ENCODE measurements at places on chromosomes 7 and 10.

GRCh38 chr7:4191046-4191445 is 491.0 kb upstream of the FOXK1 start:
- DNase-seq: no peak

DNA sequence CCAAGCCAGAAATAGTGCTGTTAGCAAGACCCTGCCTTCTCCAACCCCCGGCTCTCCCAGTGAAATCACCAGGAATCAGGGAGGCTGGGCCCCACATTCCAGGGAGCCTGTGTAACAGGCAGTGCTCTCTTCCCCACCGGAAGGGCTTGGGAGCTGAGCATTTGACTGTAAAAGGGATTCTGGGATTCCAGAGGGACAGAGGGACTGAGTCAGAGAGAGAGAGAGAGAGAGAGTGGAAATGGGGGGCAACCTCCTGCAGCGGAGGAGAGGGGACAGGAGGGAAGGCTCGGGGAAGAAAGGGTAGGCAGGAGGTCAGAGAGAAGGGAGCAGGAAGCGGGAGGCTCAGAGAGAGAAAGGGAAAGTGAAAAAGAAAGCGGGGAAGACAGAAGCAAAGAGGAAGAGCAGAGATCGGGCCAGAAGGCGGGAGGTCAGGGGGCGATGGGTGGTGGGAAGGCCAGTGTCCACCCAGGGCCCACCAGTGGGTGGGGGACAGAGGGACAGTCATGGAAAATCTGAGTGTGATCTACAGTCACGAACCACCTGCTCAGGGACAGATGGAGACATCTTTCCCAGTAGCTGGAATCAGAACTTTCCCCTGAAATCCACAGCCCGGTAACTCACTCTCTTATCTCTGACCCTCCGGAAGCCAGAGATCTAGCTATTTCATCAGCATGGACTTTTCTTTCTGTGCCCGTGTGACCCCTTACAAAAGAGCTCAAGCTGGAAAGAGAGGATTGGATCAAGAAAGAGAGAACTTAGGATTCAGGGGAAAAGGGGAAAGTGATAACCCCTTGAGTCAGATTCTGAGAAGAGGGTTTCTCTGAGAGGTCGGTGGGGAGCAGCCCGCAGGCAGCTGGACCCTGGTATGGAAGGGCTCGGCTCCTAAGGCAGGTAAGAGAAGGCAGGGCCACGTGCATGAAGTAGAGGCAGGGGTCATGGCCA is 4.6 kb upstream of the SERPINE1 start:
- DNase-seq: peak; percentile 94

- no peak for DNase-seq
Observed at GRCh38 chr7:70405241-70405640, 726.7 kb upstream of the GALNT17 start.

GRCh38 chr10:75956624-75957023 is 525.2 kb downstream of the LRMDA start:
- no peak for DNase-seq

GRCh38 chr7:158846304-158846703 is 10.1 kb upstream of the DYNC2I1 start:
- DNase-seq: no peak

GRCh38 chr7:40402661-40403060 is 267.9 kb downstream of the SUGCT start:
- DNase-seq: no peak

- DNase-seq: no peak
Observed at GRCh38 chr10:106107706-106108105, 1056.8 kb downstream of the SORCS1 start.

DNA sequence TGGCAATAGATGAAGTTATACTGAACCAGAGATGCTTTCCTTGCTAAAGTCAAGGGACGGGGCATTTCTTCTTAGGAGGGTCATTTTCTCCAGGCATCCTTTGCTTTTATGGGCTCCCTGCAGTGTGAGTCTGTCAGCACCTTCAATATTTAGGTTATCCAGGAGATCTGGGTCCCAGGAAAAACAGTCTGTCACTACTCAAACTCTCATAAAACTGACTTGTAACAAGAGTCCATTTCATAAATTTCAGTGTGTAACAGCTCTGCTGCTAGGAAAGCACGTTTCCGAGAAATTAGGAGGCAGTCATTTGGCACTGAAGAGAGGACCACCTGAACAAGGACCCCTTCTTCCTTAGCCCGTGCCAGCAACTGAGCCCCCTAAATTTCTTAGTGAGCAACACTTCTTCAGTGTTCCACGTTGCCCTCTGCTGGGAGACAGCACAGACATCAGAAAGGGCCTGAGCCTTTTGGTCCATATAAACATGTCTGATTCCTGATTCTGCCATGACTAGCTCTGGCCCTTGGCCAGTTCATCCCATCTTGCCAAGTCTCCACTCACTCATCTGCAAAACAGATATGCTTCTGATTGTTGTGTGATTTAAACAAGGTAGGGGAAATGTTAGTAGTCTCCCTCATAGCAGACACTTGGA is 7.2 kb downstream of the GCC1 start:
- no peak for DNase-seq

- peak; percentile 84 for DNase-seq
Observed at GRCh38 chr10:45418849-45419675, 45.0 kb downstream of the ALOX5 start.

DNA sequence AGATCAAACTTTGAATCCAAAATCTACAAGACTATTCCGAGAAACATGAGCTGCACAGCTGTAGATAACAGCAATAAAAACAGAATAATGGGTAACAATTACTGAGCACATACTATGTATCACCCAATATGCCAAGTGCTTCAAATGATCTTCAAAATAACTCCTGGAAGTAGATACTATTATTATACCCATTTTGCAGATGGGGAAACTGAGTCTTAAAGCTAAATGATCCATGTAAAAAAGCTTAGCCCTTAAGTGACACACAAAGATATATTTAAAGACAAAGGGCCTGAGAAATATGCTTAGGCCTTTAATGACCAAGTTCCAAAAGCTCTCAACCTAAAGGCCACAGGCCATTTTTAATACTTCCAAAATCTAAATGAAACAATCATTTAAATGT is 18.4 kb upstream of the REEP3 start:
- DNase-seq: no peak

- DNase-seq: no peak
Observed at GRCh38 chr10:129936923-129937300, 27.2 kb downstream of the EBF3 start.

GRCh38 chr10:111703986-111704385 is 479.6 kb downstream of the GPAM start:
- DNase-seq: no peak

- no peak for DNase-seq
Observed at GRCh38 chr7:126720232-126720631, 532.5 kb downstream of the GRM8 start.

DNA sequence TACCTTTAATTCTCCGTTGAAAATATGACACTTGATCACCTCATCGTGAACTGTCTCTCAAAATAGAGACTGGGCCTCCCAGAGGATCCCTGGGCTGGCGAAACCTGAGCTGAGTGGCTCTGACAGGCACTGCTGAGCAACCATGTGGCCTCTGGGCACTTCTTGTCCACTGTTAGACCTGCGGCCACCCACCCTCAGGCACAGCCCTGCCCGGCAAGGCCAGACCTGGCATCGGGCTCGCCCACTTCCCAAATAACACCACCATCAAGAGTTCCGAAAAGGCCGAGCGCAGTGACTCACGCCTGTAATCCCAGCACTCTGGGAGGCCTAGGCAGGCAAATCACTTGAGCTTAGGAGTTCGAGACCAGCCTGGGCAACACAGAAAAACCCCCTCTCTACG is 82.5 kb downstream of the COBL start:
- no peak for DNase-seq

GRCh38 chr10:101272229-101272868 is 43.1 kb upstream of the LBX1 start:
- peak; percentile 86 for DNase-seq

DNA sequence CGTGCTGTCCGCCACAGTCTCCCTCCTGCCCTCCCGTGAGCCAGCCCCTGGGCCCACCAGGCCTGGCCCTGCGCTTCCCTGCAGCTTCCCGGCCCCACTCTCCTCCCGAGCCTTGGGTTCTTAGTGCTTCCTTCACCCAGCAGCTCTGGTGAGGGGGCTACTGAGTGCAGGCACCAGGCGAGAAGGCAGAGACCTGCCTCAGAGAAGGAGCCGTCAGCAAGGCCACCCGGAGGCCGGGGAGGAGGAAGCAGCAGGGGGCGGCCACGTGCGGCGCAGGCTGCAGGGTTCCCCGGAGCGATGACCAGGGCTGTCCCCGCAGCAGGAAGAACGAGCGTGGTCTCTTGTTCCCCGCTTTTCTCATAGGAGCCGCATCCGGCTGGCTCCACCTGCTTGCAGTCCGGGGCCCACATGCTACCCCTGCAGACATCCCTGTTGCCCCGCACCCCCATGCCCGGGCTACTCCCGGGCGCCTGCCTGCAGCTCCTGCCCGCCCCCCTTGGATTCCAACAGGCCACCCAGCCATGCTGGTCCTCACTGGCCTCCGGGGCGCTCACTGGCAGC is 20.5 kb downstream of the YKT6 start:
- no peak for DNase-seq

DNA sequence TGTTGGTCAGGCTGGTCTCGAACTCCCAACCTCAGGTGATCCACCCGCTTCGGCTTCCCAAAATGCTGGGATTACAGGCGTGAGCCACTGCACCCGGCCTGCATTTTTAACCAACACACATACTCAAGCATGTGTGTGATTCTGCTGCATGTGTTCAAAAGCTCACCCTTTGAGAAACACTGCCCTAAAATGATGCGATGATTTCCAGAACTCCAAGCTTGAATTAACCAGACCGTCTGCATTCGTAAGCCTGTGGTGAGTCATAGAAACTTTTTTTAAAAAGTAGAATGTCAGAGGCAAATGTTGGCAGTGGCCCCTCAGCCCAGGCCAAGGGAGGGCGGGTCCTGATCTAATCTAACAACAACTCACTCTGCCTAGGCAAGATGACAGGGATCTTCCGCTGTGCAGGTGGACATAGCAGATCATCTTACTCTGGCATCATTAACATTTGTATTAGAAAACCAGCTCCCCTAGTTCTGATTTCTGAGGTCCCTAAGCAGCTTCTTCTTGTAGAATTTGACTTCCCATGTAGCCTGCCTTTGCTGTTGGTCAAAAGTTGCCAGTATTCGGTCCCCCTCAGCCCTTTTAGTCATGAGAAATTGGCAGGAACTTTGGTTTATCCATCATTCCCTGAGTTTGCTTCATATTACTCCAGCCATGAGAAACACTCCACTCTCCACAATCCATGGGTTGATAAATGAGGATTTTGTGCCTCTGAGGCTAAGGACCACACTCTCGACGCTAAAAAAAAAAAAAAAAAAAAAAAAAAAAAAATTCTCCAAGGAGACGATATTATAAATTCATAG is 190.4 kb downstream of the SKIDA1 start:
- DNase-seq: no peak

- no peak for DNase-seq
Observed at GRCh38 chr7:70726294-70726693, 405.6 kb upstream of the GALNT17 start.

GRCh38 chr10:98016772-98017475 is 13.5 kb downstream of the CRTAC1 start:
- no peak for DNase-seq

DNA sequence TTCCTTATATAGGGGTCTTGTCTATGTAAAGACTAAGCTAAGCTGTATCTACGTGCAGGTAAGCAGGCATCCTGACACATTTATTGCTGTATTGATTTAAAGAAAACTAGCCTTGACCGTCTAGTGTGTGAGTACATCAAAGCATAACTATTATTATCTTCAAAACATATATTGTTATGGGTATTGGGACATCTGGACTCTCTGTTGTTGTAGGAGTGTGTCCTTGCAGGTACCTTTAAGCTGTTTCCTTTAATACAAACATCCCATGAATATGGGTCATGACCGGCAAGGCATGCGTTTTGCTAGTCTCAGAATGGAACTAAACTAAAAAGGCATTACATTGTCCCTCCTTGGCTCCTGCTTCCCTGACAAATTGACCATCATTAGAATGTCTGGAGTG is 35.1 kb upstream of the AKR1E2 start:
- DNase-seq: no peak

DNA sequence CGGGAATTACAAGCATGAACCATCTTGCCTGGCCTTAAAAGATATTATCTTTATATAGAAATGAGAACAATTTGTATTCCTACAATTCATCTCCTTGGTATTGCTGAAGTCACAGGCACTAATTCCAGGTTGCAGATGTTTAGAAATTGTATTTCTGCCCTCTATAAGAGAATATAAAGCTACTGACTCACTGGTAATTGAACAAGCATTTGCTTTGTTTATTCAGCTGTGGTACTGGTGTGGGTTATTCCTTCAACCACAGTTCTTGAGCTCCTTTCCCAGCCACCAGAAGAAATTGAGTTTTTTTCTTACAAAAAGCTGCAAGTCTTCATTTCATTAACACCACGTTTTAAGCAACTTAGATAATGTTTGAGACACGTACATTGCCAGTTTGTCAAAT is 29.0 kb upstream of the MPP7 start:
- DNase-seq: no peak

DNA sequence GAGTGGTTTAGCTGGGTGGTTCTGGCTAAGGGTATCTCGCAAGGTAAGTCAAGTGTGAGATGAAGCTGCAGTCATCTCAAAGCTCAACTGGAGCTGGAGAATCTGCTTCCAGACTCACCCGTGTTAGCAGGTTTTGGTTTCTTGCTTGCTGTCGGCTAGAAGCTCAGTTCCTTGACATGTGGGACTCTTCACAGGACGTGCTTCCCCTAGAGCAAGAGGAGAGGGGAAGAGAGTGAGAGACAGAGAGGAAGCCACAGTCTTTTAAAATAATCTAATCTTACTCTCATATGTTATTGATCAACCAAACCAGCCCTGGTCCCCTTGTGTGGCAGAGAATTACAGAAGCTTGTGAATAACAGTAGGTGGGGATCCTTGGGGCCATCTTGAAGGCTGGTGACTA is 199.5 kb downstream of the REEP3 start:
- DNase-seq: no peak

- no peak for DNase-seq
Observed at GRCh38 chr7:18895456-18895855, 222.0 kb downstream of the TWIST1 start.
